ENCODE measurements at places on chromosomes 2 and 18. TPM values are rescaled to one million over a fixed set of nuclear protein-coding genes. Genes with fewer than 3 reads are reported as not detected.

The ANKRD30BL gene
- total RNA-seq: not detected

The TBR1 gene
- total RNA-seq: 0.11 TPM

The PRSS56 gene
- total RNA-seq: 0.16 TPM

The TRIB2 gene
- 0.19 TPM for total RNA-seq

The INO80B gene
- 49.0 TPM for total RNA-seq

The KRTCAP3 gene
- total RNA-seq: 1.4 TPM

The TGFA gene
- total RNA-seq: 7.4 TPM

The C1GALT1C1L gene
- total RNA-seq: 2.2 TPM

The DCDC2C gene
- total RNA-seq: 0.24 TPM

The ABCB11 gene
- 0.02 TPM for total RNA-seq

The ZBTB7C gene
- total RNA-seq: 0.05 TPM

The TMEM200C gene
- not detected for total RNA-seq

The SOX11 gene
- total RNA-seq: not detected

The HDHD2 gene
- 10.0 TPM for total RNA-seq

The GAL3ST2 gene
- not detected for total RNA-seq

The SPATS2L gene
- 147 TPM for total RNA-seq

The ANKMY1 gene
- 9.1 TPM for total RNA-seq

The CROCC2 gene
- total RNA-seq: not detected

The MFSD2B gene
- total RNA-seq: 0.15 TPM

The UGT1A9 gene
- total RNA-seq: 4.9 TPM

The ALPP gene
- 0.37 TPM for total RNA-seq

The TXNDC2 gene
- total RNA-seq: 0.38 TPM

The CXCR2 gene
- not detected for total RNA-seq

The ATP5MC3 gene
- total RNA-seq: 472 TPM

The UBE2F gene
- total RNA-seq: 49.8 TPM

The GKN1 gene
- 0.72 TPM for total RNA-seq

The SNRPD1 gene
- total RNA-seq: 174 TPM

The CRYBA2 gene
- total RNA-seq: not detected

The NMUR1 gene
- total RNA-seq: not detected
